Kasumi-1 (cell line): ENCODE measurements at places on chromosomes 12 and 14.

- no peak for DNase-seq
Measured at GRCh38 chr12:56957229-56958052, at the start of gene RDH16. RDH16 (minus strand) TSS chr12:56957608; CDS start chr12:56957462, 146 bp downstream.

GRCh38 chr14:91241863-91242262 lies 2.6 kb downstream of the GPR68 start:
- peak; percentile 31 for DNase-seq

DNA sequence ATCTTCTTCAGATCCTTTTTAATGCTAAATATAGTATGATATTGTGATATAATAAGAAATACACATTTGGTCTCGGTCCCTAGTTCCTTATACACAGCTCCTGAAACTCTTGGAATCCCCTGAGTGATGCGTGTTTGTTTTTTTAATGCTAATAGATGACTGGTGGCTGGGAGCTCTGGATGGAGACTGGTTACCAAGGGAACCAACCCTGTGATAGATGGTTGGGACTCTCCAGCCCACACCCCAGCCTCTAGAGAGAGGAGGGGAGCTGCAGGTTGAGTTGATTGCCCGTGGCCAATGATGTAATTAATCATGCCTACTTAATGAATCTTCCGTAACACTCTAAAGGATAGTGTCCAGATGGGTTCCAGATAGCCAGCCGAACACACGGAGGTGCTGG lies 140.6 kb downstream of the FBXL14 start:
- DNase-seq: no peak

DNA sequence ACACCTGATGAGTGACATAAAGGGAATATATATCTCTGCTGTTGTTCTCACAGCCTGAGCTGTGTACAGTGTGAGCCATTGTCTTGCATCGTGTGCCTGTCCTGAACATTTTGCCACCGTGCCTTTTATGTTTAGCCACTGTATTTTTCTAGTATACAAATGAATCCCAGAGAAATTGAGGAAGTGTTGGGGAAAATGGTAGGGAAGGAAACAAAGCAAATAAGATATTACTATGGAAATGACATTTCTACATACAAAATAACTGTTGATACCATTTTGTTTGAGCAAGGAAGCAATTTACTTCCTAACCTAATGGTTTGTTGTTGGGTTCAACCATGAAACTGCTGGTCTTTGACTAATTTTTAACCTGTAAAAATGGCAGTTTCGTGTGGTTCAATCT lies 5.5 kb downstream of the PSMA6 start:
- no peak for DNase-seq

- DNase-seq: no peak
Measured at GRCh38 chr12:44385964-44386363, 490.2 kb downstream of the NELL2 start.
